ENCODE measurements at places on chromosomes 5 and 9.

DNA sequence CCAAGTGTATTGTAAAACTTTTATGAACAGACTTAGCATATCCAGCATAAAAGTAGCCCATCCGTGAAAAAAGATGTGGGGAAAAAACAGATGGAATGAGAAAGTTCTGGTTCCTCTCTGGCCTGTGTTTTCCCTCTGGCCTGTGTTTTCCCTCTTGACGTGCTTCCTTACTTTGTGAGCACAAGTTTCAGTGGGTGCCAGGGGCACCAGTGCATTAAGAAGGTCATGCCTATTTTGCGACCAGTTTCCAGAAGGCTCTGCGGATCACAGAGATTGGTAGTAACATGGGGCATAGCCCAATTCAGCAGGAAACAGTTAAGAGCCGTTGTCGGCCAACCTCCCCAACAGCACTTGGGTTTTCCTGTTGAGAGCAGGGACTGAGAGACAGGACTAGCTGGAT, 43.7 kb downstream of the IQGAP2 start:
- DNase-seq: no peak

GRCh38 chr5:58181578-58182286, 278.2 kb downstream of the PLK2 start:
- DNase-seq: no peak

DNA sequence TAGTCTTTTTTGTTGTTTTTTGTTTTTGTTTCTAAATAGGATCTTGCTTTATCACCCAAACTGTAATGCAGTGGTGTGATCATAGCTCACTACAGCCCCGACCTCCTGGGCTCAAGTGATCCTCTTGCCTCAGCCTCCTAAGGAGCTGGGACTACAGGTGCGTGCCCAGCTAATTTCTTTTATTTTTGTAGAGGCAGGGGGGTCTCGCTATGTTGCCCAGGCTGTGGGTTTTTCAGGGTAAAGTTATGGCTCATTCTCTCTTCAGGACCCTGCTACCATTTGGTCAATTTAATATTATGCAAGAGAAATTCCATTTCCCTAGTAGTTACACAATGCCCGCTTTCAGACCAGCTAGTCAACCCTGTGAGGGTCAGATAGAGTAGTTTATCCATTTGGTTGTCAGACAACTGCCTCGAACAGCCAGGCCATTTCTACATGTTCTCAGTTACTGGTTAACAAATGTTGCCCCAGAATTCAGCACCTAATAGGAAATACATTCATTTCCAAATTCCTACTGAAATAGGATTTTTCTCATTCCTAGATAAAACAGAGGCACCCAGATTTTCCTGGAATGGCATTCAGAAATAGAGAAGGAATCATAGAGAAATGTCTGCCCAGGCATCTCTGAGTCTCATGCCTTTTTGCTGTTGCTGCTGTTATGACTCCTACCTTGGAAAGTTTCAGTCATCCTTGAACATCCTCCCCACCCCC, 6.4 kb upstream of the GLIS3 start:
- no peak for DNase-seq

DNA sequence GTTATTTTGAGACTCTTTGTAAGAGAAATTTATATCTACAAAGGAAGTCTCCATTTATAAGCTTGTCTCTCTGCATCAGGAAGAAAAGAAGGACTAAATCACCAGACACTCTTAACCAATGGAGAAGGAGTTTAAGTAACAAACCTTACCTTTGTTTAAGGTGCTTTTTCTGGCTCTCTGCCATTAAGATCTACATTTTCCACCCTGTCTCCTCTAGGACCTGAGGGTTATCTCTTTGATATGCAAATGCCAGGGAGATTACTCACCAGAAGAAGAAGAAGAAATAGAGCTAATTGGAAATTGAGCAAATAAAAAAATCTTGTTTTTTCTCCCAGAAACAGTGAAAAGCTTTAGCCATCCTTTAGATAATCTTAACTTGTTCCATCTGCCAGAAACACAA, 60.9 kb downstream of the CDKN2A start:
- DNase-seq: no peak

DNA sequence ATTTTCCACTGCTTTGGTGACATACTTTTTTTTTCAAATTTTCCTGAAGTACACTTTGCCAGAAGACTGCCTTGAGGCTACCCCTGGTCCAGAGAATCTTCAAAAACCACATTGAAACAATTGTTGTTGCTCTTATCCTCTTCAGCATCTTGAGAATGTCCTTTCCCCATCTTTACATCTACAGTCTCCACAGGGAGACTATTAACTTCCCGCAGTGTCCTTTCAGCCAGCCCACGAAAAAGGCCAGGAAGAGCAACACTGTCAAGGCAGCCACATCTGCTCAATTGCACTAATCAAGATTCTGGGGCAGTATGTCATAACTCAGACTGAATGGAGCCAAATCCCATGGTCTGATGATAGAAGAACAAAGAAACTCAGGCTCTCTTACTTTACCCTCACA, 148.3 kb downstream of the ENC1 start:
- no peak for DNase-seq

GRCh38 chr9:18490641-18491370, 16.9 kb downstream of the ADAMTSL1 start:
- no peak for DNase-seq

DNA sequence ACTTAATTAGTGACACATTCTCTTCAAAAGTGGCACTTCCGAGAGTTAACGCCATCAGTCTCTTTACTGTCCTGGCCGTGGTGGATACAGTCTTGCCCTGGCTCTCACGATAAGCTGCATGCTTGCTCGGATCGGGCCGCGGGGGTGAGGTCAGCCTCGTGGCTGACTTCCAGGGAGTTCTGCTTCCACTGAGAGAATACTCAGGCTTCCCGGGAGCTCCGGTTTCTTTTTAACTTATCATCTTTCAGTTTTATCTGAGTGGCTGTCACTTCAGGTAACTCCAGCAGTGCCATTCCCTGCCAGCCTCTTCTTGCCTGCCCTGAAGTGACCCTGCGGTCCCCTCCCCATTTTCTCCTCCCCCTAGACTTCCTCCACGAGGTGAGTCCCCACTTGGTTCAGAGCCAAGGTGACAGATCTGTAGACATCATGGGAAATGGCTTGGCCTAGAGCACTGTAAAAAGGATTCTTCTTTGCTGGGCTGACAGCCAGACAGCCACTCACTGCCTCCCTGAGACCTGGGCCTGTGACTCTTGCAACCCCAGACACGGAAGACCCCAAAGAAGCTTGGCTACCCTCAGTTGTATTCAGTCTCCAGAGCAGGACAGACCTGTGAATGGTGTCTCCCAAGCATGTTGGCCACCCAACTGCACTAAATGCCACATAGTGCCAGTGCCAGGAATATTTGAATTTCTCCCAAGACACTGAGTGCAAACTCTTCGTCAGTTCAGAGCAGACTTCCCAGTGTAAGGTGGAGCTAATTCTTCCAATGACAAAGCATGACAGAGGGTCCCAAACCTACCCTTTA, 95.1 kb downstream of the DAPK1 start:
- no peak for DNase-seq

DNA sequence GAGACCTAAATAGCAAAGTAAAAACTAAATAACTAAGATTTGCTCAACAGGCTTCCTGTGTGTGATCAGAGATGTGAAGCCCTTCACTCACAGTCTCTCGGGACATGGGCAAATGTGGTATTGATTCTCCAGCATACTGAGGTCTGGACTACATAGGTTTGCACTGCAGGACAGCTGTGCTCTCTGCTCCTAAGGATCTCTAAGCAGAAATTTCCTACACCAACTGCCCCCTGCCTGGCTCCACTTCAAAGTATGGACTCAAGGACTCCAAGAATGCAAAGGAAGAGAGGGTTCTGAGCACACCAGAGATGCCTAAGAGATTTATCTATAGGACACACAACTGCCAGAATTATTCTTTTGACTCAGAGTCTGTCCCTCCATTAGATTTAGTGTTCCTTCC, 487.2 kb downstream of the SEMA5A start:
- no peak for DNase-seq

- DNase-seq: no peak
Measured at GRCh38 chr5:39282561-39282960, 63.2 kb upstream of the FYB1 start.

- DNase-seq: no peak
Measured at GRCh38 chr5:140141241-140141640, 15.5 kb downstream of the IGIP start.

DNA sequence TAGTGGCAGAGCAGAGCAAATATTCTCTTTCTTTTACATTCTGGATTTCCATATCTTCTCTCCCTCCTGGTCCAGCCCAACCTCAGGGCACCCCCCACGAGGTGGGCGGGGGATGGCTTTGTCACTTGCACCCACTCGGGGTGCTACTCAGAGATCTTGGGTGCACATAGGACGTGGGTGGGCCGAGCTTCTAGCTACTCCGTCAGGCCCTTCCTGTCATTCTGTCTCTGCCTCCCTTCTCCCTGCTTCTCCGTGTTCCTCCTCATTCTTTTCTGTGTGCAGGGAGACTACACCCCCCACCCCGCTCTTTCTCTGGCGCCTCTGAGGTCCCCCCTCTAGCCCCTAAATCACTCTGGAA, 19.5 kb downstream of the PCDHGC5 start:
- DNase-seq: no peak

All from T-helper 22 cell (primary cell).